Endodermal cell (in vitro differentiated cells): ENCODE measurements at places on chromosomes 7 and 10. TPM values are rescaled to one million over a fixed set of nuclear protein-coding genes. Genes with fewer than 3 reads are reported as not detected.

- peaks cover 3% of the 10 kb centered on the region for H3K4me1 ChIP-seq
- H3K36me3 ChIP-seq: no peaks in the 10 kb centered on the region
- DNase-seq: no peak
- no peaks in the 10 kb centered on the region for H3K27me3 ChIP-seq
- no peak overlapping the region for H3K4me3 ChIP-seq
Observed at GRCh38 chr10:61878740-61879068, 22.8 kb upstream of the ARID5B start.

Gene CCL24
- total RNA-seq: not detected in 3 replicates

- H3K27me3 ChIP-seq: no peaks in the 10 kb centered on the region
- peaks cover 30% of the 10 kb centered on the region for H3K36me3 ChIP-seq
- no peak overlapping the region for H3K4me3 ChIP-seq
- H3K27ac ChIP-seq: no peak overlapping the region
Observed at GRCh38 chr7:11060893-11061292, 87.2 kb downstream of the PHF14 start.

GRCh38 chr10:6514844-6515780 lies 65.0 kb downstream of the PRKCQ start:
- DNase-seq: no peak
- no peak overlapping the region for H3K27ac ChIP-seq

GRCh38 chr10:93622942-93623341 lies 10.6 kb downstream of the PDE6C start:
- H3K36me3 ChIP-seq: no peaks in the 10 kb centered on the region
- no peak overlapping the region for H3K4me3 ChIP-seq
- DNase-seq: no peak
- peaks cover 10% of the 10 kb centered on the region for H3K27me3 ChIP-seq

Gene FANK1
- total RNA-seq: 8.6 to 10.0 TPM (median 9.7 TPM) in 3 replicates

GRCh38 chr10:112465299-112465883 lies 18.4 kb downstream of the VTI1A start:
- DNase-seq: no peak
- no peak overlapping the region for H3K27ac ChIP-seq
- H3K4me3 ChIP-seq: no peak overlapping the region
- H3K4me1 ChIP-seq: no peaks in the 10 kb centered on the region
- H3K27me3 ChIP-seq: no peaks in the 10 kb centered on the region

DNA sequence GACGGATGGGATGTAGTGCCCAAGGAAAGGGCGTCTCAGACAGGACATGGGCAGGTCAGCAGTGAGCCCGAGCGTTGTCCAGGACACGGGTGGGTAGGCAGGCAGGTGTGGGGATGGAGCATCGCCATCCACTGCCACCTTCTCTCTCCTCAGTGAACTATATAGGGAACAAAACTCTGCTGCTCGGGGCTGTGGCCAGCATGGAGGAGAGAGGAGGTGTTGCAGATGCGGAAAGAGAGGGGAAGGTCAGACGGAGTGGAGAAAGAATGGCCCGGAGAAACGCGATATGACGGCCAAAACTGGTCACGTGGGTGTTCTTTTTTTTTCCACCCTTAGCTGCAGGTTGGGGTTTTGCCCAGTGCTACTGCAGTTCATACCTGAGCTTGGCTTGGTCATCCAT lies 71.2 kb downstream of the GRID1 start:
- H3K4me1 ChIP-seq: no peaks in the 10 kb centered on the region
- H3K27me3 ChIP-seq: no peaks in the 10 kb centered on the region
- peak; percentile 23 for DNase-seq

Gene NEUROD6
- total RNA-seq: not detected in 2 replicates

GRCh38 chr7:104795616-104796398 lies 218.2 kb upstream of the KMT2E start:
- H3K36me3 ChIP-seq: no peaks in the 10 kb centered on the region
- no peak overlapping the region for H3K4me3 ChIP-seq
- DNase-seq: no peak
- no peaks in the 10 kb centered on the region for H3K4me1 ChIP-seq
- no peaks in the 10 kb centered on the region for H3K27me3 ChIP-seq
- no peak overlapping the region for H3K27ac ChIP-seq

GRCh38 chr7:20030417-20030816 lies 186.8 kb downstream of the MACC1 start:
- H3K36me3 ChIP-seq: no peaks in the 10 kb centered on the region
- no peak overlapping the region for H3K27ac ChIP-seq
- no peak overlapping the region for H3K4me3 ChIP-seq
- no peaks in the 10 kb centered on the region for H3K4me1 ChIP-seq
- no peaks in the 10 kb centered on the region for H3K27me3 ChIP-seq
- no peak for DNase-seq

- no peak overlapping the region for H3K4me3 ChIP-seq
- no peaks in the 10 kb centered on the region for H3K36me3 ChIP-seq
- no peak for DNase-seq
- no peaks in the 10 kb centered on the region for H3K4me1 ChIP-seq
Observed at GRCh38 chr10:105183536-105183935, 542.4 kb downstream of the SORCS3 start.

- peaks cover 14% of the 10 kb centered on the region for H3K4me1 ChIP-seq
- DNase-seq: no peak
- no peaks in the 10 kb centered on the region for H3K36me3 ChIP-seq
- no peak overlapping the region for H3K27ac ChIP-seq
- no peaks in the 10 kb centered on the region for H3K27me3 ChIP-seq
- H3K4me3 ChIP-seq: no peak overlapping the region
Observed at GRCh38 chr7:46934198-46934825, 647.6 kb downstream of the TNS3 start.

DNA sequence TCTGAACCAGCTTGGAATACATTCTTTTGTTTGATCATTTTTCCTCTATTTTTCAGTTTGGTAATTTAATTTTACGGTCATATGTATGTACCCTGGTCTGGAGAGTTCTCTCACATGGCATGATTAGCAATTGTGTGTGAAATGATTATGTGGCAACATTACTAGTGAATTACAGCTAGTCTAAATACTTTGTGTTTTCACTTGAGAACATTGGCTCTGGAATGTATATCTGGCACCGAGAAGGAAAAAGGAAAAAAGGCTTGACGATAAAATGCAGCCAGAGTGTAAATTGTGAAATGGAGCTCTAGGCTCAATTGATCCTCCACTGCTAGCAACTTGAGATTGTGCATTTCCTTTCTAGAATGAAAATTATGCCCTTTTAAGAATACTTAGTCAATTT lies 397.2 kb downstream of the EXOC4 start:
- H3K27ac ChIP-seq: no peak overlapping the region
- H3K4me3 ChIP-seq: no peak overlapping the region
- no peaks in the 10 kb centered on the region for H3K27me3 ChIP-seq
- no peaks in the 10 kb centered on the region for H3K36me3 ChIP-seq
- H3K4me1 ChIP-seq: no peaks in the 10 kb centered on the region

GRCh38 chr7:8057566-8057965 lies 89.0 kb downstream of the GLCCI1 start:
- H3K27me3 ChIP-seq: no peaks in the 10 kb centered on the region
- H3K4me3 ChIP-seq: no peak overlapping the region
- H3K27ac ChIP-seq: no peak overlapping the region

Gene NEUROG3
- total RNA-seq: not detected in 2 replicates

GRCh38 chr10:118362103-118362502 lies 20.0 kb upstream of the FAM204A start:
- H3K36me3 ChIP-seq: no peaks in the 10 kb centered on the region
- no peak overlapping the region for H3K4me3 ChIP-seq
- no peaks in the 10 kb centered on the region for H3K4me1 ChIP-seq
- H3K27me3 ChIP-seq: no peaks in the 10 kb centered on the region

Gene PIP
- total RNA-seq: not detected in 2 replicates

- no peaks in the 10 kb centered on the region for H3K36me3 ChIP-seq
- no peaks in the 10 kb centered on the region for H3K27me3 ChIP-seq
- H3K4me1 ChIP-seq: peaks cover 12% of the 10 kb centered on the region
- DNase-seq: peak; percentile 66
- no peak overlapping the region for H3K4me3 ChIP-seq
Observed at GRCh38 chr10:47403446-47404318, 19.6 kb upstream of the ZNF488 start.

GRCh38 chr10:20300735-20301134 lies 484.5 kb downstream of the PLXDC2 start:
- no peaks in the 10 kb centered on the region for H3K4me1 ChIP-seq
- H3K27me3 ChIP-seq: no peaks in the 10 kb centered on the region
- H3K36me3 ChIP-seq: no peaks in the 10 kb centered on the region
- H3K27ac ChIP-seq: no peak overlapping the region
- no peak overlapping the region for H3K4me3 ChIP-seq
- no peak for DNase-seq

Gene INMT
- total RNA-seq: 1.4 and 3.0 TPM in 2 replicates

Gene LRRN3
- total RNA-seq: 0.57 TPM in 1 of 3 replicates, not detected in the others

Gene HOXA3
- total RNA-seq: not detected in 3 replicates

Gene IDI2
- not detected in 2 replicates for total RNA-seq

DNA sequence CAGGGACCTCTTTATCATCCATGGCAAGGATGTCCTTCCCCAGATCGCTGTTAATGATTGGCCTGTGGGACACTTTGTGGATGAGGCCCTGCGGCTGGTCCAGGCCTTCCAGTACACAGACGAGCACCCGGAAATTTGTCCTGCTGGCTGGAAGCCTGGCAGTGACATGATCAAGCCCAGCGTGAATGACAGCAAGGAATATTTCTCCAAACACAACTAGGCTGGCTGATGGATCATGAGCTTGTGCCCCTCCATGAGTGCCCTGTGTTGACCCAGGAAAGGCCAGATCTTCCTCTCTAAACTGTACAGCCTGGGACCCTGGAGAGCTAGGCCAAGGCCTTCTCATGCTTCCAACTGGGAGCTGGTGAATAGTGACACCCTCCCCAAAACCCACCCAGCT lies 124.1 kb downstream of the CUL2 start:
- H3K27ac ChIP-seq: no peak overlapping the region
- no peak for DNase-seq
- H3K36me3 ChIP-seq: no peaks in the 10 kb centered on the region
- no peak overlapping the region for H3K4me3 ChIP-seq
- H3K4me1 ChIP-seq: no peaks in the 10 kb centered on the region

DNA sequence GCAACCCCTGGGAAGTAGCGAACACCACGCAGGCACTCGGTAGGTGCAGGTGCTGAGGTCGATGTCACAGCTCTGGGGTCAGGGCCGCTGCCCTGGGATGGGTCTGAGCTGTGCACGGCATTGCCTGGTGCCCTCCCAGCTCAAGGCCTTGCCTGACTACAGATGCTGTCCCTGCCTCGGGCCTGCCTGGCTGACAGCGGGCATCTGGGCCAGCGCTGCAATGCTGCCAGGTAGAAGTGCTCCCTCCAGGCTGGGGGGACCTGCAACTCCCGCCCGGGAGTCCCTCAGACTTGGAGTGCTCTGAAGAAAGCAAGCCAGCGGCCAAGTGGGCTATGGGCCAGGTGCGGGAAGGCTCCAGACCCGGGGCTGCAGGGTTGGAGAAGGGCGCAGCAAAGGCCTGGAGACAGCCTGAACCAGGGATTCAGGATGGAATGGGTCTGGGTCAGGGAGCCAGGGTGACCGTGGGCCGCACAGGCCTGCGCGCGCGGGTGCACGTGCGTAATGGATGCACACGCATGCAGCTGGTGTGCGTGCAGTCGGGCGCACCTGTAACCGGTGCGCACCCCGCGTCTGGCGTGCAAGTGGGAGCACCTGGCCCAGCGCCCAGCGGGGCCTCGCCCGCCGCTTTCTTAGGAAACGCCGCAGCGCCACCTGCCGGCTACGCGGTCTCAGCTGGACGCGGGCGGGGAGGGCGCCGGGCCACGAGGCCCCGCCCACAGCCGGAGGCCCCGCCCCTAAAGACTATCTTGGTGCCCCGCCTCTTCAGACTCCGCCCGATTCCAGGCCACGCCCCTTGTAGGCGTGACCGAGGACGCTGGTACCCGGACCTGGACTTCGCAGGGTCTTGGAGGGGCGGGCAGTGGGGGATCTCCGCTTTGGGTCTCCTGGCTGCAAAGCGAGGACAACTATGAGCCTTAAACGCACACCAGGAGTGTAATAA lies 46.7 kb downstream of the MICALL2 start:
- peaks cover 25% of the 10 kb centered on the region for H3K27me3 ChIP-seq
- peak; percentile 98 for DNase-seq
- no peaks in the 10 kb centered on the region for H3K4me1 ChIP-seq
- H3K4me3 ChIP-seq: no peak overlapping the region
- H3K27ac ChIP-seq: no peak overlapping the region

GRCh38 chr7:127667759-127668530 lies 16.0 kb downstream of the SND1 start:
- H3K27me3 ChIP-seq: no peaks in the 10 kb centered on the region
- H3K36me3 ChIP-seq: peaks cover 53% of the 10 kb centered on the region
- H3K27ac ChIP-seq: no peak overlapping the region
- DNase-seq: no peak

DNA sequence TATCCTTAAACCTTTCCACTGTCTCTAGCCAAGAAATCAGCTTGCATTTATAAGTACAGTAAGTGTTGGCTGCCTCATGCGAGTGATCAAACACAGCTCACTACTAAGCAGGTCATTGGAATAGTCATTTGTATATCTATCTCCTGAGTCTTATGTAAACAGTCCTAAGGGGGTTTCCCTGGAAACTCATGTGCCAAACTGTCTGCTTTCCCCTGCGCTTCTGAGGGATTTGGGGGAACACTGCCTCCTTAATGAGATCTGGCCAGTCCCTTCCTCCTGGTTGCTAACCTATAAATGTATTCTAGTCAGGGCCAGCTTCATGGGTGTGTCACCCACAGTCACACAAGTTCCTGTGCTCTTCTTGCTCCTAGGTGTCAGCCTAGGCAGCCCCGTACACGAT lies 133.1 kb downstream of the CD36 start:
- H3K4me1 ChIP-seq: peaks cover 9% of the 10 kb centered on the region
- H3K27me3 ChIP-seq: no peaks in the 10 kb centered on the region
- H3K4me3 ChIP-seq: no peak overlapping the region
- H3K27ac ChIP-seq: no peak overlapping the region

DNA sequence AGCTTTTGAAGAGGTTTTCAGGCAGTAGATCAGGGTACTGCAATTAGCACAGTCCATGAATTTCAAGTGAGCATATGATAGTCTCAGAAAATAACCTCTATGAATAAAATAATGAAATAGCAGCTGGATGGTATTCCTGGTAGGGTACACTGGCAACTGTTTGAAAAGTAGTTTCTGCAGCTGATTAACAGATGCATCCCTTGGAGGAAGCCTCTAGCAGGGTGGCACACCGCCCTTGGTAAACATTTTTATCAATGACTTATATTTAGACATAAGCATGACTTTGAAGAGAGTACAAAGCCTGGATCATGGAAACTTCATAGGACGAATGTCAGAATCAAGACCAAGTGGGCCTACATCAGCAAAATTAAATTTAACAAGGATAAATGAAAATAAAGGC lies 26.8 kb downstream of the WNT16 start:
- no peaks in the 10 kb centered on the region for H3K4me1 ChIP-seq
- H3K27me3 ChIP-seq: no peaks in the 10 kb centered on the region
- H3K4me3 ChIP-seq: no peak overlapping the region
- no peak overlapping the region for H3K27ac ChIP-seq

- no peak overlapping the region for H3K27ac ChIP-seq
- no peak for DNase-seq
Observed at GRCh38 chr10:12595936-12596576, 246.7 kb downstream of the CAMK1D start.
